Fibroblast of gingiva (primary cell): ENCODE measurements at places on chromosomes 2 and 18.
A peak's percentile ranks its signal among the peaks of the same experiment; 100 is the strongest.

DNA sequence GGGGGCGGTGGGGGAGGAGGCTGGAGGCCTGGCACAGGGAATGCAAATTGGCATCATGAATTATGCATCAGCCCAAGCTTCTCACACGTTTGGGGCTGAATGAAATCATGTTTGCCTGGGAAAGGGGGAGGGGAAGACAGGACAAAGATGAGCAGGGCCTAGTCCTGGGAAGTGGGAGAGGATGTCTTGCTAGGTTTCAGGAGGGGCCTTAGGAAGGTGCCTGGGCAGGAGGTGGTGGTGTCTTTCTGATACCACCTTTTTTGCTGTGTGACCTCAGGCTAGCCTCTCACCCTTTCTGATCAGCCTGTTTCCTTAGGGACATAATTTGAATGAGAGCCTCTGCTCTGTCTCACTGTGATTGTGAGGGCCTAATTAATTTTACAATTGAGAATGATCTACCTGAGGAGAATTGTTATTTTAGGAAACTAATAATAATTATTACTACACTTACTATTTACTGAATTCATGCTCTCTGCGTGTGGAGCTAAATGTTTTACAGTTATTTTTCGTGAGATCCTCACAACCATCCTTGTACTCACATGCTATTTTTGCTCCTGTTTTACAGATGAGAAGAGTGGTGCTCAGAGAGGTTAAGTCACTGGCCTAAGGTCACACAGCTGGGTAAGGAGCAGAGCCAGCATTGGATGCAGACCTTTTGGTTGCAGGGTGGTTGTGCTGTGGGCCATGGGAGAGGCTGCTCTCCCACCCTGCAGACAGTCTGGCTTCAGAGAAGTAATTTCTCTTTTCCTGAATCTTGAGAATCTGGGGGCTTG is 39.6 kb downstream of the INHBB start:
- no peak for DNase-seq

DNA sequence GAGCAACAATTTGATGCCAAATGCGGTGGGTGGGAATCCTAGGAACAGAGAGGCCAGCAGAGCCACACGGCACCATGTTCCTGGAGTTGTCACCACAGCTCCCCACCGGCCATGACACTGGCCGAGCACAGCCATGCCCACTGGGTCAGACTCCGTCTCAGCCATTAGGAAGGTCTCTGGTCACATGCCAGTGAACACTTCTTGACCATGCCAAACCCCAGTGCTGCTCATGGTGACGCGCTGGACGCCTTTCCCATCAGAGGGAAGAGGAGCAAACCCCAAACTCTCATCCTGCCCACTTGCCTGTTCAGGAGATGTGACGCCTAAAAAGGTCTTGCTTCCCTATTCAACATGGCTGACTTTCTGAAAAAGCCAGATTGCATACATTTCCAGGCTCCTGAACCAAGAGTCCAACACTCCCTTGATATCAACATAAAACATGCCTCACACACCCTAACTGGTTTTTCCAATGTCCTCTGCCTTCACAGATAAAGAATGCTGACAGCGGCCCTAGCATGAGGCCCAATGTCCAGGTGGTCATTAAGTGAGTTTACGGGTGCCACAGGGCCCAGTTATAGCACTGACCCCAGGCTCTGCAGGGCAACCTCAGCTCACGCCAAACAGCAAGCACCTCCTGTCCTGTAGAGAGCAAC is 31.9 kb downstream of the TFCP2L1 start:
- no peak for DNase-seq

DNA sequence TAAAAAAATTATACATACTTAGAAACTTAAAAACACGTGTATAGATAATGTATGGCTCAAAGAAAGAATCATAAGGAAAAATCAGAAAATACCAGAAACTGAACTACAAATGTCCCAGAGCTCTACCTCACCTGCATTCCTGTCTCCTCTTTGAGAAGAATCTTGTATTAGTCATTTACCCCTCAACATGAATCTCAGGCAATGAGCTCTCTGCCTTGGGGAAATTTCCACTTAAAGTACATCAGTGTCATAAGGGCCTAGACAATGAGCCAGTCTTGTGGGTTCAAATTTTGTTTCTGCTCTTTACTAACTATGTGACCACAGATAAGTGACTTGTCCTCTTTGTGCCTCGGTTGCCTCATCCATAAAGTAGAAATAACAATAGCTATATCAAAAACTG is 40.1 kb downstream of the SCG2 start:
- DNase-seq: no peak

DNA sequence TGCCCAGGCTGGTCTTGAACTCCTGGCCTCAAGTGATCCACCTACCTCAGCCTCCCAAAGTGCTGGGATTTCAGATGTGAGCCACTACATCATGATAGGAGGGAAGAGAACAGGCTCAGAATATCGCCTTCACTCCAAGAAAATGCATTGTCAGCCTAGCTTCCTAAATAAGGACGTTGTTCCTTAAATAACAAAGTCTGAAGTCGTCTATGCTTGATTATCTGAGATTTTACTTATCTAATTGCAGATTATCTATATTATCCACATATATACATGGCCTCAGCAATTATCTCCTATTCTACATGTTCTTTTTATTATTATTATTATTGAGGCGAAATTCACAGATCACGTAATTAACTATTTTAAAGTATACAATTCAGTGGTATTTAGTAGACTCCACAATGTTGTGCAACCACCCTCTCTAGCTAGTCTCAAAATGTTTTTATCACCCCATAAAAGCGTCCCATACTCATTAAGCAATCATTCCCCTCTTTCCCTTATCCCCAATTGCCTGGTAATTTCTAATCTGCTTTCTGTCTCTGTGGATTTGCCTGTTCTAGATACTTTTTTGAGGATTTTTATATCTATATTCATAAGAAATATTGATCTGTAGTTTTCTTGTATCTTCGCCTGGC is 95.1 kb upstream of the RFX8 start:
- DNase-seq: no peak

DNA sequence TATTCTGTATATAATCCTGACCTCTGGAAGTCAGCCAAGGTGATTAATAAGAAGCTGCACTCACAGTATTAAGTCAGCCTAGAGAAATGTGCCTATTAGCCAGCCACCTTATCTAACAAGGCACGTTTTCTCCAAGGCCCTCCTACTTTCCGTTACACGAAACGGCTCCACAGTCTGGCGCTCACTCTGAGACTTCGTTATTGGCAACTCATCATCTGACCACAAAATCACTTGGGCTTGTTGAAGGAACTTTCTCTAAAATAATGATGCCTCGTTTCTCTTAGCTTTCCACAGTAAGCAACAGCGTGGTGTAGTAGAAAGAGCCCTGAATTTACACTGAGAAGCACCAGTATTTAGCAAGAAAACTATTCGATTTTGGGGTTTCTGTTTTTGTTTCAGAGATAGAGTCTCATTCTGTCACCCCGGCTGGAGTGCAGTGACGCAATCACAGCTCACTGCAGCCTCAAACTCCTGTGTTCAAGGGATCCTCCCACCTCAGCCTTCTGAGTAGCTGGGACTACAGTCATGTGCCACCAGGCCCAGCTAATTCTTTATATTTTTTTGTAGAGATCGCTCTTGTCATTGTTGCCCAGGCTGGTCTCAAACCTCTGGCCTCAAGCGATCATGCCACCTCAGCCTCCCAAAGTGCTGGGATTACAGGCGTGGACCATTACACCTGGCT is 53.6 kb upstream of the SLC14A1 start:
- DNase-seq: peak; percentile 32

DNA sequence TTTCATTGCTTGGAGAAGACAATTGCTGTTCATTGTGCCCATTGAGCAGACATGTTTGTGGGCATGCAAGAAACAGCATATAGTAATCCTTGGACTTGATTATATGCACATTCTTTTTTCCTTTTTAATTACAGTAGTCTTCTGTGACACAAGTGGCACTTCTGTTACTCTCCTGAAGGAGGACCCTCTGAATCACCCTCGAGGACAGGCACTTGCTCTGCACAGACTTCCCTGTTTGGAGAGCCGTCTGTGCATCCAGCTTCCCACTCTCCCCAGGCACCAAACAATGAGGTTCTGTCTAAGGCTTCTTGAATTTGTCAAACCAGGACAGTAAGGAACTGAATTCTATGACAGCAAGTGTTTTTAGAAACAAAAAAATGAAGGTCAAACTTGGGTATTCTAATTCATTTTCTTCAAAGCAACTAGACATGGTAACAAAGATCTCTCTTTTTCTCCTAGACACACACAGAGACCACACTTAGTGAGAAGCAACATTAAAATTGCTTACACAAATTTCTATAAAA is 844.6 kb upstream of the ID2 start:
- DNase-seq: no peak

- DNase-seq: no peak
Measured at GRCh38 chr2:120786038-120786960, 50.6 kb downstream of the GLI2 start.

GRCh38 chr2:147512206-147512605 is 332.6 kb upstream of the ACVR2A start:
- DNase-seq: no peak

DNA sequence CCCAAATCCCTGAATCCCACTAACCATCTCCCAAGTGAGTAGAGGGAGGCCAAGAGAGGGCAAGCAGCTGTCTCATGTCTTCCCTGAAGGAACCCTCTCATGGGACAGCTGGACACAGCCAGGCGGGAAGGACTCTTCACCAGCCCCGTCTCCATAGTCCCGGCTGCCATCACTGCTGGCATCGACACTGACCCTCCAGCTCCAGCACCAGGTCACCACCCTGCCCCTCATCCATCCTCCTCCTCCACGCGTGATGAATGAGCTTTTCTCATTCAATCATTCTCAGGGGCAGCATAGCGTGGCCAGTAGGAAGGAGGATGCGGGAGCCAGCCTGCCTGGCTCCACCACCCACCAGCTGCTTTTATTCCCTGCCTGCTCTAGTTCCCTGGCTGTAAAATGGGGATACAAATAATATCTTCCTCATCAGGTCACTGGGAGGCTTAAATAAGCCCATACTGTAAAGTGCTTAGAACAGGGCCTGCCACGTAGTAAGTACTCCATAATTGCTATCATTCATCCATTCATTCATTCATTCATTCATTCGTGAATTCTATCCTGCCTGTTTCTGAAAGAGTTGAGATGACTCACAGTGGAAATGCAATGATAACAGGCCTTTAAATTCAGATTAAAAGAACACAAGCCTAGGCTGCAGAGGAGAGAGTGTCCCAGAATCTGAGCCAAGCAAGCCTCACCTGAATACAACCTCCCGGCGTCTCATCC is 30.5 kb upstream of the FOSL2 start:
- no peak for DNase-seq

- DNase-seq: no peak
Measured at GRCh38 chr18:32078845-32079244, 12.8 kb upstream of the RNF138 start.

DNA sequence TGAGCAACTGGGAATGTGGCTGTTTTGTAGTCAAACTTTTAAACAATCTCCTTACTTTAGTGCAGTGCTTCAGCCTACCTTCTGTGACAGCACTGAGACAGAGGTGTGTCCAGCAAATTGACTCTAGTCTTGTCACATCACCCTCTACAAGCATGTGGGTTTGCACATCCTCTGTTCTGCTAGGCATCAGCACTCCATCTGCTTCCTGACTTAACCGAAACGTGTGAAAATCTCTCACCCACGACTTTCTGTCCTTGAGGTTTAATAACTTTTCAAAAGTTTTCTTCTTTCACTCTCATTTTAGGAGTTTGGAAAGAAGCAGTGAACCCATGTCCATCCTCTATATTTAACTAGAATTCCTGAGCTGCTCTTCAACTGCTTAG is 42.6 kb downstream of the TTR start:
- no peak for DNase-seq

GRCh38 chr2:149858216-149858615 is 270.6 kb upstream of the MMADHC start:
- peak; percentile 62 for DNase-seq

- no peak for DNase-seq
Measured at GRCh38 chr2:150522269-150522668, 34.8 kb upstream of the RND3 start.

- no peak for DNase-seq
Measured at GRCh38 chr2:212665948-212666347, 127.3 kb upstream of the ERBB4 start.

DNA sequence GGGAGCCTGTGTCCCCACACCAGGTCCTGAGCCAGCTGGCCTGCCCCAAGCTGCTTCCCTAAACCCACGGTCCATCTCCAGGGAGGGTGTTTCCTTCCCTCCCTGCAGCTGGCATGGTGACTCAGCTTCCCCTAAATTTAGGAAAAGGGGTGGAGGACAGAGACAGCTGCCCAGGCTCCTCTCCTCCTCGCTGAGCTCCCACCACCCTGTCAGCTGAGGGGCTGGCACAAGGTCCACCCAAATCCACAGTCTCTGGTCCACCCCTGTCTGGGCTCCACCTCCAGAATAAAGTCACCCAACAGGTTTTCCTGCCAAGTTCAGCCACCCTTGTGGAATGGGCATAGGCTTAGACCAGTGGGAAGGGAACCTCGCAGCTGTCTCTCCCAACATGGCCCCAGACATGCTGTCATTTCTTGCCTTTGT is 156.5 kb downstream of the TNS1 start:
- no peak for DNase-seq

DNA sequence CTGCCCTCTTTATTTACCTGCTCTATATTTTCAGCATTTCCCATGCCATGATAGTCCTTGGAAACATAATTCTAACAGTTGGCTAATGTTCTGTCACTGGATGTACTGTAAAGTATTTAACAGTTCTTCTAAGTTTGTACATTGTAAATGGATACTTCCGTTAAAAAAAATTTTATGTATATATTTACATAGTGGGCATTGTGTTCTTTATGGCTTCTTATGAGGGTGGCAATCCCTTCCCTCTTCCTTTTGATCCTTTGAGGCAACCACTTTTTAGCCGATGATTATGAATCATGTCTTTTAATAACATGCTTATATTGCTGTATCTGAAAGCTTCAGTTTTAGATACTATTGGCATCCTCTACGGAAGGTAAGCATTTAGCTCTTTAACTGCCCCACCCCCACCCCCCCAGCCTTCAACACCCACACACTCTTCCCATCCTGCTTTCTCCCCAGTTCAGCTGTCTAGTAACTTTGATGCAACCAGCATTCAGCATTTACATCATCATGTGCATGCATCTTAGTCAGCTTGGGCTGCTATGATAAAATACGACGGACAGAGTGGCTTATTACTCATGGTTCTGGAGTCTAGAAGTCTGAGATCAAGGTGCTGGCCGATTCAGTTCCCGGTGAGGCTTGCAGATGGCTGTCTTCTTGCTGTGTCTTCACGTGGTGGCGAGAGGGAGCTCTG is 21.0 kb upstream of the EDAR start:
- no peak for DNase-seq

DNA sequence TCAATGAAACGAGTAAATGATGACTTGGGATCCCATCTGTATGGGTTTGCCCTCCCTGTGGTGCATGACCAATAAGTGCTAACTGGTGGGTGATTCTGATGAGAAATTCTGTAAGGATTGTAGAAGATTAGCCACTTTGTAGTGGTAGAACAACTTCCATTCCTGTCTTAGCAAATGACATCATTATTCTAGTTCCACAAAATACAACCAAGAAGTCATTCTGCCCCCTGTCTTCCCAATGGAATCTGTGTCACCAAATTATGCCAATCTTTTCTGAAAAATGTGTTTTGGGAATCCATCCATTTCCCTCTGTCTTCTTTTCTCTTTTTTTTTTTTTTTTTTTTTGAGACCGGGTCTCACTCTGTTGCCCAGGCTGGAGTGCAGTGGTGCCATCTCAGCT is 48.4 kb downstream of the SLC38A11 start:
- DNase-seq: no peak
